ENCODE measurements at places on chromosomes 1 and 21.

GRCh38 chr1:217617126-217617525 lies 13.8 kb downstream of the GPATCH2 start:
- DNase-seq, result no peak

GRCh38 chr1:18941221-18942141 lies 15.0 kb downstream of the IFFO2 start:
- no peak for DNase-seq

GRCh38 chr1:65309304-65310077 lies at the start of gene DNAJC6:
Gene DNAJC6, plus strand, starts transcription at chr1:65309543. Its CDS starts 203 bp downstream, at chr1:65309746.
- no peak for DNase-seq

- no peak for DNase-seq
Observed at GRCh38 chr1:17122521-17123164, 3.4 kb upstream of the PADI2 start.

- no peak for DNase-seq
Observed at GRCh38 chr21:38420140-38420539, 78.1 kb downstream of the ERG start.
